ENCODE measurements at places on chromosomes 7 and 10.

GRCh38 chr7:69963393-69963792 is 365.1 kb downstream of the AUTS2 start:
- no peak for DNase-seq

- no peak for DNase-seq
Measured at GRCh38 chr7:135853499-135853898, 104.9 kb upstream of the FAM180A start.

GRCh38 chr10:121375172-121375571 is 223.1 kb downstream of the FGFR2 start:
- no peak for DNase-seq

- DNase-seq = no peak
Measured at GRCh38 chr10:61438141-61438988, 14.8 kb downstream of the TMEM26 start.

DNA sequence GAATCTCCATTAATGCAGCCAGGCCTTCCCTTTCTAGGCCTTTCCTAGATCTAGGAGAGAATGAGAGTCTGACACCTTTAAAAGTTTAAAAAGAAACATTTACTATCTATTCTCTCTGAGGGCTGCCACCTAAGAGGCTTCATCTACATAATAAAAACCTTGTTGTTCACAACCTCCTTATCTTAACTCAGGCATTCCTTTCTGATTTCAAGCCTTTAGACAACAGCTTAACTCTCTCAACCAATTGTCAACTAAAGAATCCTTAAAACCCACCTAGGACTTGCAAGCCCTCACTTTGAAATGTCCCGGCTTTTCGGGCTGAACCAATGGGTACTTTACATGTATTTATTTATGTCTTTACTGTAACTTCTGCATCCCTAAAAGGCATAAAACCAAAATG is 64.3 kb upstream of the RET start:
- no peak for DNase-seq

DNA sequence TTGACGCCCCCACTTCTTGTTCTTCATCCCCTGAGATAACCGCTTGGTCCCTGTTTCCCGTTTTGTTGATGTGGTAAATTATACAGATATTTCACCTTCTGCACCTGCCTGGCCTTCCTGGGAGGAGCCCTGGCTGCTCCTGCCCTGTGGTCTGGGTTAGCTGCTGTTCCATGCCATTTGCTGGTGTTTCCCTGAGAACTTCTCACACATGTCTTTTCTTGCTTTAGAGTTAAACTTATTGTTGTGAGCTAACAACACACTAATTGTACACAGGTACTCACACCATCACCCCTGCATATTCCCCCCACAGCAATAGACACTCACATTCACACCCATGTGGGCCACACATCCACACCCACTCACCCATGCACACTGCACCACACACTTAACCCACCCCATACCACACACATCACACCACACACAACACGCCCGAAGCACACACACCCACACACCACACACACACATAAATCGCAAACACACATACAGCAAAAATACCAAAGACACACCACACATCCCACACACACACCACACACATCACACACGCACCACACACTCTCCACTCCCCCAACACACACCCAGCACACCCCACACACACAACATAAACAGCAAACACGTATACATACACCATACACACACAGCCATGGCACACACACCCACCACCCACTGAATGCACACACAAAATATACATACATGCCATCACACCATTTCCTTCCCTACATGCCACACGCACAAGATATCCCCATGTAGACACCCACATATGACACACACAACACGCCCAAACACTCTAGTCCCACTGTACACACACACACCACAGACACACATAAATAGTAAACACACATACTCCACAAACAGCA is 19.4 kb upstream of the ANTXRL start:
- DNase-seq = no peak

DNA sequence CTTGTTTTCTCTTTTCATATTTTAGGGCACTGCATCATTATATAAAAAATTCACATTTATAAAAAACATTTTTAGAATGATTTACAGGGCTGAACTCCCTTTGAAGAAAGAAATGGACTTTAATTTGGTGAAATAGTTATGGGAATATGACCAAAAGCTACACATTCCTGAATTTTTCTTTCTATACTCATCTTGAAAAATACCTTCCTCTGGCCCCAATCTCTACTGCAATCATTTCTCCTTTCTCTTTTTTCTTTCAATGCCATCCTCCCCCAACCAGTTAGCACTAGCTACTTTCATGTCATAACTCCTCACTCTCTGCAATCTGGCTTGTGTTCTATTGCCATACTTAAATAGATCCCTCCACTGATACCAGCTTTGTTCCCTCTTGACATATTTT is 6.2 kb downstream of the WNT8B start:
- no peak for DNase-seq

DNA sequence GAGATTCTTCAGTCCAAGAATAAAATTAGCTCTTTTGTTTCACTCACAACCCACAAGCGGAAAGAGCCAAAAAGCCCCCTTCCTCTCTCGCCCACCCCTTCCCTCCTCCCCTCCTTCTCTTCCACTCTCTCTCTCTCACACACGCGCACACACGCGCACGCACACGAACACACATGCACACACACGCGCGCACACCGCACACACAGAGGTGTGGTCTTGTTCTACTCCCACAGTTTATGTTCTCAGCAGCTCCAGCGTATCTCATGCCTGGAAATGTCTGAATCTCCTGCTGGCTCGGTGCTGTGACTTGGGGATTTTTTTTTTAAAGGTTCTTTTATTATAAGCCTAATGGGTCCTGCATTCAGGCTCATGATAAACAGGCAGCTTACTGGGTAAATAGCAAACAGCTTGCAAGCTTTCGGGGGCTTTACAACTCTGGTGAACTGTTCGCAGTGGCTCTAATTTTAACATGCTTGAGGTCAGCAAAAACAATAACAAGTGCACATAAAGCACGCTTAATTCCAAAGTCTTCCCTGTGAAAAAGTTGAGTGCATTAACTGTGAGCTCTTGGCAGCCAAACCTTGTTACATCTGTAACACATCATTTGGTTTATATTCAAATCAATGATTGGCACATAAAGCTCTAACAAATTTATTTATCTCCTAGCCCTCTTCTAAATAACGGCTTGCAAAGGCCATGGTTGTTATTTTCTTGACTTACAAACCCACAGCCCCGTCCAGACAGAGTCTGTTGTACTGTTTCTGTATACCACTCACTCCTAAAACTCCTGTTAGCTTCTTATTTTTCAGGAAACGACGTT is 424.1 kb upstream of the MGMT start:
- no peak for DNase-seq

DNA sequence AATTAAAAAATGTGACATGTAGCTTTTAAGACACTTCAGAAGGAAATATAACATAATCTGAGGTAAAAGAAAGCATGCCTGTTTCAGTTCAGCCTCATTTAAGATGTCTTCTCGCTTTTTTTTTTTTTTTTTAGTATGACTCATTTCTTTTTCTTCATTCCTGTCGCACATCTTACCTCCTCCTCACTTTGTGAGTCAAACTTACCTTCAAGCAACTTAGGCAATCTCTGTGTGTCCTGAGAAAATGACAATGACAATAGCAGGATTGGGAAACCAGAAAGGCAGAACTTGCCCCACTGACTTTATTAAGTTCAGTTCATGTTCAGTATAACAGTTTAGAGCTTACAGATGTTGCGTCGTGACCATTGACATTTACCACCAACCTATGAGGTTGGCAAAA is 7.7 kb downstream of the PTN start:
- DNase-seq = no peak

- DNase-seq = no peak
Measured at GRCh38 chr10:96998329-96998888, 166.3 kb downstream of the LCOR start.

- no peak for DNase-seq
Measured at GRCh38 chr10:96436035-96436434, 77.2 kb upstream of the OPALIN start.

- no peak for DNase-seq
Measured at GRCh38 chr10:84237199-84238051, 3.9 kb downstream of the LRIT1 start.

DNA sequence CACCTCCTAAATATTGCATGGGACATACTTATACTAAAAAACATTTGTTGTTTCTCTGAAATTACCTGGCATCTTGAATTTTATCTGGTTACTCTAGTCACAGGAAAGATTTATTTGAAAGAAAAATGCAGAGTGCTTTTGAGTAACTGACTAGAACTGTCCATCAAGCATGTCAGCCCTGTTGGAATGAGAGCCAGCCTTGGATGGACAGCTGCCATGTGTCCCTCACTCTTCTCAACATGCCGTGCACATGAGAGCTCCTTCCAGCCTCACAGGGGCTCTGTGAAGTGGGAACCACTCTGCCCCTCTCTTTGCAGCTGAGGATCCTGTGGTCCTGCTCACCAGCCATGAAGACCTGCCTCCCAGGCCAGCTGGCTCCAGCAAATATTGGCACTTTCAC is 118.3 kb upstream of the SHH start:
- no peak for DNase-seq

- DNase-seq = no peak
Measured at GRCh38 chr7:123725586-123726171, 23.1 kb downstream of the WASL start.

GRCh38 chr10:121830101-121830500 is 97.7 kb downstream of the ATE1 start:
- DNase-seq = no peak

- no peak for DNase-seq
Measured at GRCh38 chr7:93877742-93878141, 12.8 kb downstream of the TFPI2 start.

DNA sequence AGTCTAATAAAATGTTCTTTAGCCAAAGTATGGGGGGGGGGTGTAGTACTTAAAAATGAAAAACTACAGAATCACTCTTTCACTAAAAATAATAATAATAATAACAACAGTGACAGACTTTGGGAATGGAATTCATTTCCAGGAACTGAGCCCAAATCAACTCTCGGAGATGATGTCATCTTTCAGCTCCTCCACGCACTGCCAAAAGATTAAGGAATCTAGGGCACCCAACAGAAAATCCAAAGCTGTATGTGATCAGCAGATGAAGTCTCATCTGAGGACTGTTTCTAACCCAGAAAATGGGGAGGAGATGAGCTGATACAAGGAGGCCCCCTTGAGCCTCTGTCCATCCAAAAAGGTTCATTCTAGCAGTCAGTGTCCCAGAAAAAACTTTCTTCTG is 54.5 kb downstream of the GRB10 start:
- no peak for DNase-seq

DNA sequence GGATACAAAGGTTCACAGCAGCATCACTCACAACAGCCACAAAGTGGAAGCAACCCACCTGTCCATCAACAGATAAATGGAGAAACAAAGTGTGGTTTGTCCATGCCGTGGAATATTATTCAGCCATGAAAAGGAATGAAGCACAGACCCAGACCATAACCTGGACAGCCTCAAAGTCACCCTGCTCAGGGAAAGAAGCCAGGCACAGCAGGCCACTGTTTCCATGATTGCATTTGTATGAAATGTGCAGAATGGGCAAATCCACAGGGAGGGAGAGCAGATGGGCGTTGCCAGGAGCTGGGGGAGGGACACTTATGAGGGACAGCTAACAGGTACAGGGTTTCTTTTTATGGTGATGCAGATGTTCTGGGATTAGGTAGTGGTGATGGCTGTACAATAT is 30.3 kb downstream of the FOXL3 start:
- DNase-seq = no peak

GRCh38 chr10:28925121-28925663 is 247.9 kb downstream of the BAMBI start:
- DNase-seq = no peak

DNA sequence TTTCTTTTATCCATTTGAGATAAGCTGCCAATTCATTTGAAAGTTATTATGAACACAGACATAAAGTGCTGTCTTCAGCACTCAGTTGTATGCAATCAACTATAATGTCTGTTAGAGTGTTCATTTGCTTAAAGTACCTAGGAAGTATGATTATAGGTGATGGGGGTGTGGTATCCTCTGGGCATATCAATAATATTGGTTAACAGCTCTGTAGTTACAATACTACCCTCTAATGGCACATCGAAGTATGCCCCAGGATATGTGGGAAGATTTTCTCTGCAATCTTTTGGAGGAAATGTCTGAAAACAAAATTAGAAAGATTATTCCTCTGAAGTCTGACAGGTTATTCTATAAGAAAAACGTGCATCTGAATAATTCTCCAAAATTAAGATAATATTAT is 429.7 kb downstream of the ARL4A start:
- DNase-seq = no peak

- no peak for DNase-seq
Measured at GRCh38 chr10:71427246-71427645, 30.5 kb downstream of the CDH23 start.

- no peak for DNase-seq
Measured at GRCh38 chr10:60384011-60384410, 5.7 kb downstream of the ANK3 start.

DNA sequence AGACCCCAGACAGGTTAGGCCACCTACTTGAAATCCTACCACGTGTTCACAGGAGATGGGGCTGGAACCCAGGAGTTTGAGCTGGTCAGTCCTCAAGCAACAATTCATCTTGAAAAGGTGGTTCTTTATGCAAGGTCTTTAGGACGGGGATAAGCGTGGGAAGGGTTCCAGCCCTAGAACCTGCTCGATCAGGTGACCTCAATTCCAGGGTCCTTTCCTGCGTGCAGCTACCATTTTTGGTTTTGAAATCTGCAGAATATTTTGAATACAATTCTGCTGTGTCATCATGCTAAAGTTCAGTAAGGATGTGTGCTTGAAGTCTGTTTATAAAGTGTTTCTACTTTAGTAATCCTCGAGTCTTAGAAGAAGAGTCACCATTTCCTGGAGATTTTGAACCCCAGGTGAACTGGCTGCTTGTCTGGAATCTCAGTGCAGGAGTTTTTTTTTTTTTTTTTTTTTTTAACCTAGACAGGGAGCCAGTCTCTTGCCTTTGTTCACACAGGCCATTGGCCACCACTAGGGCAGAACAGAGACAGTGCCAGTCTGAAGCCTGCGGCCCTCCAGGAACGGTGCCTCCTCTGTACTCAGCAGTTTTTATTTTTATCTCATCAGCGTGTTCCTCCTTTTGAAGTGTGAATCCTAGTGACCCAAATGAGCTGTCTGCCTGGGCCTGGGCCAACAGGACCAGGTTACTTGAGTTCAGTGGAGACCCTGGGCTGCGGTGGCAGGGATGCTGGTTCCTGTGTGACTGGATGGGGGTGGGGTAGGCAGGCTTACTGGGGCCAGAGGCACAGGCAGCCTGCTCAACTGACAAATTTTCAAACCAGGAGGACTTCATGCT is 54.6 kb downstream of the EEPD1 start:
- DNase-seq = peak; percentile 5

DNA sequence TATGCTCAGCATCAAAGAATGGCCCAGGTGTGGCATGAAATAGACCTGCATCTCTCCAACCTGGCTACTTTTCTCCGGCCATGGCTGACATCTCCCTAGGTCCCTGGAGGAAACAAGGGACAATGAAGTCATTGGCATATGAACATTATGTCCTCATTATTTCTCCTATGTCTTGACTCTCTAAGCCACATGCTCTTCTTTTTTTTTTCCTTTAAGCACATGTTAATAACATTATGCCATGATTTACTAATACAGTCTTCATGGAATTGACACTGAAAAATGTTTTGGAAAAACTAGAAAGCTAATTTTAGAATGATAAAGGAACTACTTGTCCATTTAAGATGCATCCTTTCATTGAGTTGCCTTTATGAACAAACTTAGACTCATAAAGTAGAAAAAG is 628.9 kb downstream of the TNS3 start:
- DNase-seq = no peak

Measured in activated CD8-positive, alpha-beta memory T cell treated with anti-CD3 and anti-CD28 coated beads for 1 hour (primary cell).